HS-27A (cell line): ENCODE measurements at places on chromosomes 16 and 17.

DNA sequence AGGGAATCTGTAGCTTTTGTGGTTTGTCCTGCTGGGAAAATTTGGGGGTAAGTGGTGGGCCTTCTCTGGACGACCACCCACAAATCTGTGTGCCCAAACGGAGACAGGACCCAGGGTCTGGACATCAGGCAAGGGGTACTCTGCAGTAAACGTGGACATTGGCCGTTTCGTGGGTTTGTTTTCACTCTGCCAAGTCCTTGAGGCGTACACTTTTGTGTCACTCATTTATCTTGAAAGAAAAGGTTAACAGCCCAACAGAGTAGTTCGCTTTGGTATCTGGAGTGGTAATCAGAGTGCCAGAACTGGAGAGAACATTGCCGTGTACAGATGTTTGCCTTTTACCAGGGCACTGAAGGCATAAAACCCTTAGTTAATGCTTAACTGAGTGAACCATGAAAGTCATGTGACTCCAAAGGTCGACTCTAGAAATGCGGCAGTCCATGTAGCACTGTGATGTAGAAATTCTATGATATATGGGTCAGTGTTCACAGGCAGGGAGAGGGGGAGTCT, 15.4 kb downstream of the NAA60 start:
- DNase-seq = no peak

DNA sequence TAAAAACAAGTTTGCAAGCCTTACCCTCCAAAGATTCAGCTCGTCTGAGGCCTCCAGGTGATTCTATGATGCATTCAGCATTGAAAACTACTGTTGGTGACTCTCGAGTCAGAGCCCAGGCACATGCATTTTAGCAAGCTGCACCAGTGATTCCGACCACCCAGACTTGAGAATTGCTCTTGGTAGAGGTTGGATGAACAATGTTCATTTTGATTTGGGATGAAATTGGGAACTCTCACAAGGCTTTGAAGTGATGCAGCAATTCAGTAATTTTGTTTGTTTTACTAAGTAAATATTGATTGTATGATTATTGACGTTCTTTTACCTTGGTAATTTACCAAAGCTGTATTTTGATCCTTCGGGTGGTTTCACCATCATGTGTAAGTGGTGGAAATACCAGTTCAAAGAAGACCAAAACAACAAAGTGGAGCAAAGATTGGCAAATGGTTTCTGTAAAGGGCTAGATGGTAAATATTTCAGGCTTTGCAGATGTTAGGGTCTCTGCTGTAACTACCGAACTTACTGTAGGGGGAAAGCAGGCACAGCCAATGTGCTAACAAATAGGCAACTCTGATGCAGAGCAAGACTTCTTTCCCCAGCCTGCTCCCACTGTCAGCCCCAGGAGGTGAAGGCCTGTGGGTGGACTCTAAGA, 11.8 kb downstream of the ALDH3A2 start:
- DNase-seq = no peak

GRCh38 chr16:67544844-67545664, 16.4 kb downstream of the RIPOR1 start:
- no peak for DNase-seq

- no peak for DNase-seq
Observed at GRCh38 chr16:26710450-26710849, 356.3 kb upstream of the C16orf82 start.

DNA sequence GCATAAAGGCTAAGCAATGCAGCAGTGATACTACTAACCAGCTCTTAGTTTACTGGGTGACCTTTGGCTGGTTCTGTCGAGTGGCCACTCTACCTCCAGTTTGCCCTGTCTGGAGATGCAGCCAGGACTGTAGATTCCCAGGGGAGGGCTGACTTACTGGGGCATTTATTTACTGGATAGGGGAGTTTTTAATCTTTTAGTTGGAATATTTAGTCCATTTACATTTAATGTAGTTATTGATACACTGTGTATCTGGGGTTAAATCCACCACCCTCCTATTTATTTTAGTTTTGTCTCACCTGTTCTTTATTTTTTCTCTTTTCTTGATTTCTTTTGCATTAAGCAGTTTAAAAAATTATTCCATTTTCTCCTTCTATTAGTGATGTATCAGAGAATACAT, 112.9 kb downstream of the RPTOR start:
- no peak for DNase-seq

DNA sequence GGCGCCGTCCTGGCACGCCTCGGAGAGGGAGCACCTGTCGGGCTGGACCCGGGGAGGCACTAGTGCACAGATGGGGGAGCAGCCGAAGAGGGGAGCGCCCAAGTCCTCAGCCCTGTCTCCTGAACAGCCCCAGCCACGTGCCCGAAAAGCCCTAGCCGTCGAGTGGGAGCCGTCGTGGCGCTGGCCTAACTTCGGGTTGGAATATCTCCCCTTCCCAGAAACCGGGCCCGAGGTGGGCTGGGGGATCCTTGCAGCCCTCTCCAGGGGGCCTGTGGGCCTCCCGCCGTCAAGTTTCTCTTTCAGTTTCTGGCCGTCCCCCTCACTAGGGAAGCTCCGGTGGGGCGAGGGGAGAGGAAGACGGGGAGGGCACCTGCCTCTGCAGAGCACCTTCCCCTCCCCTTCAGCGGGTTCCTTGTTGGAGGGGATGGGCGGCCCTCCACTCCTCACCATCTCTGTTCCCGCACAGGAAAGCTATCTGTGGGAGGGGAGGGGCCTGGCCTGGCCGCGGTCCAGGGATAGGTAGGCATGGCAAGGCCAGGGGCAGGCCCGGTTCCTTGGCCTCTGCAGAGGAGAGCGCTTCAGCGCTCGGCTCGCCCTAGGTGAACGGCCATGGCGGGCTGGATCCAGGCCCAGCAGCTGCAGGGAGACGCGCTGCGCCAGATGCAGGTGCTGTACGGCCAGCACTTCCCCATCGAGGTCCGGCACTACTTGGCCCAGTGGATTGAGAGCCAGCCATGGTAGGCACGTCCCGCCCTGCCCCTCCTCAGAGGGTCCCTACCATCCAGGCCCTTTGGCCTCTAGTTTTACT, 709 bp downstream of the STAT5A start:
- no peak for DNase-seq

- no peak for DNase-seq
Observed at GRCh38 chr16:86579268-86580062, 1.1 kb downstream of the FOXL1 start.

- DNase-seq = no peak
Observed at GRCh38 chr17:57124053-57124452, 39.0 kb downstream of the AKAP1 start.
